NCI-H526 treated with DMSO at 0.1 percent for 48 hours (cell line): ENCODE measurements at places on chromosomes 1 and 21.

DNA sequence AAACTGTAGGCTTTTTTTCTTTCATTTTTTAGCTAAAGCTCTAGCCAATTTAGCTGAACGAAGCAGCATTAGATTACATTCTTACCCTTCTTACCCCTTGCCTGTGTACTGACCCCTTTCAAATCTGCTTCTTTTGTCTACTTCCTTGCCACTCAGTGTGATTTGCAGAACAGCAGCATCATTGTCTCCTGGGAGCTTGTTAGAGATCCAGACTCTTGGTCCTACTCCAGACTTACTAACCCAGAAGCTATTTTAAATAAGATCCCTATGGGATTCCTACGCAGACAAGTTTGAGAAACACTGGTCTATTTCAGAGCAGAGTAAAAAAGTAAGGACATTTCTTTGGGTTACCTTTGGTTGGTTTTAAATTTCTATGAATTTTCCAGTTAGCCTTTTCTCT, 13.8 kb downstream of the LRRC39 start:
- DNase-seq, result no peak

- DNase-seq, result no peak
Measured at GRCh38 chr1:18922848-18923755, 20.7 kb upstream of the ALDH4A1 start.

- DNase-seq, result no peak
Measured at GRCh38 chr1:77228836-77229235, 9.6 kb upstream of the PIGK start.

- no peak for DNase-seq
Measured at GRCh38 chr21:39150877-39151276, 32.4 kb downstream of the PSMG1 start.

DNA sequence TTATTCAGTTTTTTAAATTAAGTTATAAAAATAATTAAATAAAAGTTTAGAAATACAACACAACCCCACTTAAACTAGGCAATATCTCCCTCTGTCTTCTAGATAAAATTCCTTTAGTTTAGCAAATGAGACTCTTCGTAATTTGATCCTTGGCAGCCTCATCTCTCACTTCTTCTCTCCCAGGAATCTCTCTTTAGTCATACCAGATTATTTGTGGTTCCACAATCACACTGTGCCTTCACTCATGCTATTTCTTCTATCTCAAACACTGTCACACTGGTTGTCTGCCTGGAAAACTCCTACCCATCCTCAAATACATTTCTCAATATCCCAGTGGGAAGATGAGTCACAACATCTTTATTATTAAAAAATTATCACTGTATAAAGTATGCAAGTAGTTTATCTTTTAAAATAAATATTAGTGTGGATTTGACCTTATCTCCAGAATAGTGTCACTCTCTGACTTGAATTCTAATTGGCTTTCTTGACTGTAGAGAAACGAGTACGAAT, 195.5 kb downstream of the KCNH1 start:
- no peak for DNase-seq

GRCh38 chr1:67575861-67576260, 109.1 kb upstream of the GADD45A start:
- no peak for DNase-seq

- DNase-seq, result no peak
Measured at GRCh38 chr21:44448651-44449131, 6.6 kb upstream of the LRRC3 start.

DNA sequence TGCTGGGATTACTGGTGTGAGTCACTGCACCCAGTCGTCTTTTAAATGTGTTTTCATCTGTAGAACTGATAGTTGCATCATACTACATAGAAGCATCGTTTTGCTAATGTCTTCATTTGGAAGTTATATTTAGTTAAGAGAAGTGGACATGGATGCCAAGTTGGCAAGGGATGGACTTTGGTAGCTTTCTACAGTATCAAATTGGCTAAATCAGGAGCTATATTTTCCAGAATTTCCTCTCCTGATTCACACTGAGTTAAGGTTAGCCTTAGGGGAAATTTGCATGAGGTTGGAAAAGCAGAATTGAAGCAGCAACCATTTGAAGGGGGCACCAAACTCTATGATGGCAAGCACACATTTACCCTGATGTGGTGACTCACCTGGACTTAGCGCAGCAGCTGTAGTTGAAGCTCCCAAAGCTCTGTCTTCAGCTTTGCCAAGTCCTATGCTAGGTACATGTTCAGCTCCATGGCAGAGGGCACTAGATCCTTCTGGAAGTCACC, 43.9 kb downstream of the DUSP10 start:
- no peak for DNase-seq

GRCh38 chr1:234542211-234542850, 63.4 kb upstream of the TARBP1 start:
- no peak for DNase-seq

DNA sequence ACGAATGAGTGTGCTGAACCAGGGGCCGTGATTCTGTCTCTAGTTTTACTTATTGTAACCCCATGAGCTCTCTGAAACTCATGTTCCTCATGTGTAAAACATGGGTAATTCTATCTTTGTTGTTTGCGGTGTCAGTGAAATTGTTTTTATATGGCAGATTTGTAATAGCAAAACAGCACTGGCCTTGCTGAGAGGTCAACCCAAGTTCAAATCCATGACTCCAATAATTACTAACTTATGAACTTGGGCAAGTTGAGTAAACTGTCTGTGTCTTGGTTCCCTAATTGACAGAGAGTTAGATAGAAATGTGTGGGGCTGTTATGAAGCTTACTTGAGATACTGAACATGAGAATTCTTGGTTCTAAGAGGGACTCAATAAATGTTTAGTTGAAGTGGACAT, 17.8 kb downstream of the C1orf116 start:
- DNase-seq, result no peak

DNA sequence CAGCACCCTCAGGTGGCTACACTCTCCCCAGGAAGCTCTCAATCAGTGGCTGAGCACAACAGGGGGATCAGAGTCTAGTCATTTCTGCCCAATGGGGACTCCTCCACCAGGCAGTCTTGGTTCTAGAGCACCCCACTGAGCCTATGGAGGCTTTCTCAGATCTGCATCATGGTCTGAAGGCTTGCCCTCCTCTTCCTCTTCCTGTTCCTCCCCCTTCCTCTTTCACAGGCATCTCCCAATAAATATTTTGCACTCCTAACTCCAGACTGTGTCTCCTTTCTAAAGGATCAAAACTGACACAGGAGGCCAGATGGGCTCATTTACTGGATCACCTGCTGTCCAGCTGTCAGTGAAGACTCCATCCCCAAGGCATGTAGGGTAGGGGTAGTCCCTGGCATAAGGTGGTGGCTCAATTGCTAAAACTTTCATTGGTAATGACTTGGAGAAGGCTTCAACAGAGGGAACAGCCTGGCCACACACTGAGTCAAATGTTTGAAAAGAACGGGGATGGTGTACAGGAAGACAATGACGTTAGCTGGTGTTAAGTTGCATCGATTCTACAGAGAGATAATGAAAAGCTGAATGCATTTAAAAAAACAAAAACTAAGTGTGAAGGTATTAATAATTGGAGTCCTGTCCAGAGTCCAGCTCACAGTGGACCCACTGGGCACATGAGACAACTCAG, 84.2 kb upstream of the SLC2A1 start:
- no peak for DNase-seq

GRCh38 chr1:115593365-115594259, 48.2 kb upstream of the VANGL1 start:
- DNase-seq, result no peak

GRCh38 chr1:107451715-107452114, 310.9 kb downstream of the NTNG1 start:
- no peak for DNase-seq

- no peak for DNase-seq
Measured at GRCh38 chr1:192491804-192492554, 83.6 kb upstream of the RGS1 start.

GRCh38 chr1:24415910-24416665, 486 bp downstream of the NIPAL3 start:
- no peak for DNase-seq

- no peak for DNase-seq
Measured at GRCh38 chr1:117886101-117886795, 43.2 kb downstream of the GDAP2 start.

- no peak for DNase-seq
Measured at GRCh38 chr1:48676376-48676775, 100.3 kb downstream of the BEND5 start.

DNA sequence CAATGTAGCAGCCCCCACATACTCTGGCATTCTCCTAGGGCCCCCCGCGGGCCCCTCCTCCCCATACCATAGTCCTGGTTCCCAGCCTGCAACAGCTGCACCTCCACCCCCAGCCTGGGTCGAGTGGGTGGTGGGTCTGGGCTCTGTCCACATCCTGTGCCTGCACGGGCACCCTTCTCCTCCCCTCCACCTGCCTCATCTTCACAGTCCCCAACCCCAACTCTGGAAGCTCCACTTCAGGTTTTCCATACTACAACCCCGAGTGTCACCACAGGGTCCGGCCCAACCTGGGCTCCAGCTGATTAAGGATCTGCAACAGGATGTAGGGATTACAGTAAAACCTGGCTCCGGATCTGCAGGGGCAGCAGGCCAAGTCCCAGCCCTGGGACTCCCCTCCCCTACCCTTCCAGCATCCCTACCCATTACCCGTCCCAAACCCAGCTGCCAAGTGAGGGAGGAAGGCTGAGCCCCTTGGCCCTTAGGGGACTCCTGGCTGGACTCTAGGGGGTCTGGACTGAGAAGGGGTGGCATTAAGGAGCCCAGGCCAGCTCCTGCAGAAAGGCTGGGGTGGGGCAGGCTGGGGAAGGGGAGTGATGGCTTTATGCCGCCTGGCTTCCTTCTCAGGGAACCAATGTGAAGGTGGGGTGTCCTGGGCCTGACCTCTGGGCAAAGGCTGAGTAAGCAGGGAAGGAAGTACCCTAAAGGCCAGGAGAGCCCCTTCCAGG, 116.8 kb downstream of the CASZ1 start:
- peak; percentile 56 for DNase-seq

DNA sequence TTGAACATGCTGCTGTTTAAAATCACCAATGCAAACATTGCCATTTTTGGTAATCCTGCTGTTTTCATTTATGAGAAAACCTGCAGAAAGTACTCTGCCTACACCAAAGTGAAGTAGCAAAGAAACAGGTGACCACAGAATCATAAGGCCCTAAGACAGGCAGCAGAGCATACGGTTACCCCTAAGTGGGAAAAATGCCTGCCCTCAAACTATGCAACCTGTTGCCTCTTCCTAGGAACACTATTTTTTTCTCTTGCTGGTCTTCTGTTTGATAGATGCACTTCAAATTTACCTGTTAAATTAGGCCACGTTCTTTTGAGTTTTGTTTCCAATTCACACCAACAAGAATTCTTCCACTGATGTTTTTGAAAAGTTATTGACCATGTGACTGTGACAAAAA, 89.5 kb upstream of the RAB4A start:
- DNase-seq, result no peak

- no peak for DNase-seq
Measured at GRCh38 chr1:241775021-241775420, 73.0 kb upstream of the EXO1 start.

GRCh38 chr1:91104712-91105111, 82.9 kb upstream of the ZNF644 start:
- DNase-seq, result no peak

DNA sequence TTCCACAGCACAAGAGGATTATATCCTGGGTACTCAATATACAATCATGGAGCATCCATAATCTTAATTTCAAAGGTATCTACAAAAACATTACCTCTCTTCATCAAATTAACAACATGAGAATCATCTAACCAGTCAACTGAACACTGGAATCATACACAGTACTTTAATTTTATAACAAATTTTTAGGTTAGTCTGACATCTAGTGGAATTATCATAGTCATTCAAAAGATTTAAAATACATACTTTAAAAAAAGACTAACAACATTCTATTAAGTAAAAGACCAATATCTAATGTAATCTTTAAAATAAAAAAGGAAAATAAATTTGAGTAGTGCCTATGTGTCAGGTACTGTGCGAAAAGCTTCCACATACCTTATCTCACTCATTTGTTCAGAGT, 16.8 kb upstream of the SH3GLB1 start:
- DNase-seq, result peak; percentile 11

GRCh38 chr1:41509270-41509671, 24.8 kb upstream of the EDN2 start:
- no peak for DNase-seq

- no peak for DNase-seq
Measured at GRCh38 chr1:201072149-201072548, 40.1 kb downstream of the CACNA1S start.

DNA sequence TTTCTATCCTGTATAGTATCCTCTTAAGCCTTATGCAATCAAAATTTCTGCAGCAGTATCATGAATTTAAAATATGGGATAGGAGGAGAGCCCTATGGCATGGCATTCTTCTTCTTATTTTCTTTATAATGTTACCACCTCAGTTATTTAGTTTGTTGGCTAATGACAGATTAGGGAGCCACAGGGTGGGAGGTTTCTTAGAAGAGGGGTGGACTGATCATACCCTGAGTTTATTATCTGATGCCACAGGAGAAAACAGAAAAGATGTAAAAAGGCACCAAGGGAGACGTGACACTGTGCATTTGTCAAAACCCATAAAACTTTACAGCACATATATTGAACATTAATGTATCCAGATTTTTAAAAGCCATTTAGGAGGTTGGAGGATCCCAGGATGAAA, 66.9 kb downstream of the LRRC8D start:
- no peak for DNase-seq

GRCh38 chr1:189805735-189806134, 671.9 kb downstream of the BRINP3 start:
- DNase-seq, result no peak

GRCh38 chr1:1072849-1073742, 1.0 kb downstream of the RNF223 start:
- no peak for DNase-seq

- DNase-seq, result no peak
Measured at GRCh38 chr21:15164678-15165303, 100.0 kb upstream of the NRIP1 start.

GRCh38 chr1:240019524-240019923, 72.2 kb upstream of the FMN2 start:
- DNase-seq, result no peak

DNA sequence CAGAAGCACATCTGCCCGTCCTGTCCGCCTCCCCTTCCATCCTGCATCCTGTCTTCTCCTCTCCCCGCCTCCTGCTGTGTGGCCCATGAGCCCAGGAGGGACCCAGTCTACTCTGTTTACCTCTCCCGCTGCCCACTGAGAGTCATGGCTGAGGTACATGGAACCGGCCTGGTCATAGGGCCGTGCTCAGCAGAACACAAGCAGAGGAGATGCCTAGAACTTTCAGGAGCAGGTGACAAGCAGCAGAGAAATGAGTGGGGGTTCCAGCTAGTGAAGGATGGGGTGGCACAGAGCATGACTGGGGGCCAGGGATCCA, 70.8 kb downstream of the ATP5PO start:
- DNase-seq, result no peak

GRCh38 chr1:46804027-46804889, 5.4 kb downstream of the CYP4B1 start:
- no peak for DNase-seq

GRCh38 chr1:228782662-228783417, 47.6 kb downstream of the RHOU start:
- peak; percentile 6 for DNase-seq

GRCh38 chr1:240598216-240599001, 13.5 kb downstream of the GREM2 start:
- no peak for DNase-seq

GRCh38 chr1:207815913-207816291, 64.0 kb downstream of the CD46 start:
- DNase-seq, result no peak

- DNase-seq, result no peak
Measured at GRCh38 chr1:88985032-88985431, 7.4 kb downstream of the KYAT3 start.
